ENCODE measurements at places on chromosomes 1 and 21. TPM values are rescaled to one million over a fixed set of nuclear protein-coding genes. Genes with fewer than 3 reads are reported as not detected.

The C1orf94 gene
- not detected for total RNA-seq

The KHDRBS1 gene
- 107 TPM for total RNA-seq

The LCE1C gene
- 1.4 TPM for total RNA-seq

The HYI gene
- 23.0 TPM for total RNA-seq

The CRP gene
- total RNA-seq = 0.26 TPM

The OR11L1 gene
- total RNA-seq = not detected

The NOS1AP gene
- 1.1 TPM for total RNA-seq

The SDHC gene
- 224 TPM for total RNA-seq

The F5 gene
- not detected for total RNA-seq

The IGSF9 gene
- 0.44 TPM for total RNA-seq

The BRINP3 gene
- total RNA-seq = 0.26 TPM

The EIF4G3 gene
- 99.0 TPM for total RNA-seq

The VSIG8 gene
- not detected for total RNA-seq

The ASAP3 gene
- total RNA-seq = 11.1 TPM

The CLEC20A gene
- total RNA-seq = not detected

The B3GALT5 gene
- total RNA-seq = not detected

The C4BPA gene
- total RNA-seq = not detected

The CYP4A22 gene
- not detected for total RNA-seq

The AIRE gene
- not detected for total RNA-seq

The MRPS21 gene
- total RNA-seq = 152 TPM

The INAVA gene
- total RNA-seq = 25.1 TPM

The PTGER3 gene
- total RNA-seq = not detected

The CFHR1 gene
- not detected for total RNA-seq

The FAM151A gene
- total RNA-seq = not detected

The IPP gene
- total RNA-seq = 17.6 TPM

The OSBPL9 gene
- total RNA-seq = 51.7 TPM

The CYP2J2 gene
- total RNA-seq = 0.42 TPM

The MARK1 gene
- total RNA-seq = 12.9 TPM

The LCE6A gene
- not detected for total RNA-seq

The CHIA gene
- not detected for total RNA-seq

The PLA2G2D gene
- total RNA-seq = not detected

The ASTN1 gene
- not detected for total RNA-seq

The CD1E gene
- total RNA-seq = not detected

The ATP13A2 gene
- 61.3 TPM for total RNA-seq

The LCE1B gene
- total RNA-seq = 2.0 TPM

The PTAFR gene
- 1.8 TPM for total RNA-seq

The TMEM52 gene
- 0.91 TPM for total RNA-seq
